HFFc6 (cell line): ENCODE measurements at places on chromosomes 11 and 22. TPM values are rescaled to one million over a fixed set of nuclear protein-coding genes. Genes with fewer than 3 reads are reported as not detected.

The RNF26 gene
- total RNA-seq, result 43.2 to 55.0 TPM (median 52.3 TPM) in 3 replicates

The C22orf31 gene
- total RNA-seq, result not detected in 3 replicates

The PGA5 gene
- not detected in 3 replicates for total RNA-seq

GRCh38 chr11:17770048-17770652 is 35.6 kb downstream of the KCNC1 start:
- no peaks in the 10 kb centered on the region for H3K36me3 ChIP-seq
- H3K27ac ChIP-seq, result no peak overlapping the region
- no peak for DNase-seq
- H3K4me1 ChIP-seq, result 0 out of 2 replicates have a peak, but pooled peaks cover 1% of the 10 kb centered on the region
- H3K4me3 ChIP-seq, result no peak overlapping the region
- peaks cover 15% of the 10 kb centered on the region for H3K27me3 ChIP-seq

GRCh38 chr11:111309215-111309915 is 11.0 kb downstream of the POU2AF3 start:
- H3K27ac ChIP-seq, result no peak overlapping the region
- DNase-seq, result no peak
- H3K36me3 ChIP-seq, result no peaks in the 10 kb centered on the region
- peaks cover 37% of the 10 kb centered on the region for H3K27me3 ChIP-seq
- no peak overlapping the region for H3K4me3 ChIP-seq

DNA sequence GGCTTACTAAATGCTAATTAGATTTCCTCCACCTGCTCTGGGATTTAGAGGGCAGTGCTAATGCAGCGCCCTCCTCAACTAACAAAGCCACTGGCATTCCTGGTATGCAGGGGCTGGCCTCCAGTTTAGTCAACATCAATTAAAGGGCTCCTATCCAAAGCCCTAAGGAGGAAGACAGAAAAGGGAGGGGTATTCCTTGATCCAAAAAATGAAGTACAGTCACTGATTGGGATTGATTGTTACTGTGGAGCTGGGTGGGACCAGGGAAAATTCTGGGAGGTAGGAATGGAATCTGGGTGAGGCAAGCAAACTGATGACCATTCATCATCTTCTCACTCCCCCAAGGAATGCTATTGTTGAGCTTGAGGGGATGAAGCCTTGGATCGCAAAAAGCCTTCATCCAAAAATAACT is 52.2 kb downstream of the GAB2 start:
- no peak overlapping the region for H3K27ac ChIP-seq
- DNase-seq, result peak; percentile 33
- peak overlapping the region; percentile 40; the same call in 1 of the 2 replicates for H3K4me3 ChIP-seq
- H3K36me3 ChIP-seq, result no peaks in the 10 kb centered on the region

DNA sequence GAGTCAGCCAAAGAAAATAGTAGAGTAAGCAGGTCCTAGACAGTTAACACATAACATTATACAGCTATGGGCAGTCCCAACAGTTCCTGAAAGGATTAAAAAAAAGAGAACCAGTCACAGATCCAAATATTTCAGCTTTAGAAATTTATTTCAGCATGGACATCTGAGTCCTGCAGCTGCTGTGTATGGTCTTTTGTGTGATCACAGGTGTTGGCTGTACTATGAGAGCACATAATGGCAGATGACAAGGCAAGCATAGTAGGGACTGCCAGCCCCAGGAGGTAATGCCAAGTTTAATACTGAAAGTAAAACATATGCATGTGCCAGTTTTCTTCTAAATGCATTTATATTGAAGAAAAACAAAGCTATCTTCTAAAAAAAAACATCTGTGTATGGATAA is 158.1 kb downstream of the GRIA4 start:
- H3K27ac ChIP-seq, result no peak overlapping the region
- no peaks in the 10 kb centered on the region for H3K4me1 ChIP-seq
- no peaks in the 10 kb centered on the region for H3K27me3 ChIP-seq
- no peak overlapping the region for H3K4me3 ChIP-seq
